ENCODE measurements at places on chromosomes 6 and 20.
A peak's percentile ranks its signal among the peaks of the same experiment; 100 is the strongest.

GRCh38 chr6:163416557-163417253 is 2.2 kb downstream of the QKI start:
- no peak for DNase-seq

- no peak for DNase-seq
Measured at GRCh38 chr20:10611357-10611756, 62.4 kb downstream of the JAG1 start.

GRCh38 chr6:2171728-2172127 is 73.7 kb downstream of the GMDS start:
- no peak for DNase-seq

- no peak for DNase-seq
Measured at GRCh38 chr6:1820714-1821113, 211.0 kb downstream of the FOXC1 start.

GRCh38 chr20:49445176-49445575 is 37.3 kb downstream of the KCNB1 start:
- no peak for DNase-seq

DNA sequence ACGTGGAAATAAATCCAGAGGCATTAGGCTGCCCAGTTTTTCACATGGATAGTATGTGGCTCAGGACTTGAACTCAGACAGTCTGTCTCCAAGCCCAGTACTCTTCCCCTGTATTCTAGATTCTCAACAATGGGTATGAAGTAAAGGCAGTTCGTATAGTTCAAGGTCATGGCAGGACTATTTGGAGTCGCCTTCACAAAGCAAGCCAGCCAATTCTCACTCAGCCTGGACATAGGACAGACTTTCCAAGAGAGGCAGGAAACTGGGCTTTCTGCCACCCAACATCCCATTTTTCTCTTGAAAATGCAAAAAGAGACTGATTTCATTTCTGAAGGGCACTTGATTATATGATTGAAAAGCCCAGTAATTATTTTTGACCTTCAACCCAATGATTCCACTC is 111.0 kb downstream of the EDN1 start:
- no peak for DNase-seq

- DNase-seq, result no peak
Measured at GRCh38 chr20:58842276-58842675, 8.4 kb downstream of the GNAS-AS1 start.

DNA sequence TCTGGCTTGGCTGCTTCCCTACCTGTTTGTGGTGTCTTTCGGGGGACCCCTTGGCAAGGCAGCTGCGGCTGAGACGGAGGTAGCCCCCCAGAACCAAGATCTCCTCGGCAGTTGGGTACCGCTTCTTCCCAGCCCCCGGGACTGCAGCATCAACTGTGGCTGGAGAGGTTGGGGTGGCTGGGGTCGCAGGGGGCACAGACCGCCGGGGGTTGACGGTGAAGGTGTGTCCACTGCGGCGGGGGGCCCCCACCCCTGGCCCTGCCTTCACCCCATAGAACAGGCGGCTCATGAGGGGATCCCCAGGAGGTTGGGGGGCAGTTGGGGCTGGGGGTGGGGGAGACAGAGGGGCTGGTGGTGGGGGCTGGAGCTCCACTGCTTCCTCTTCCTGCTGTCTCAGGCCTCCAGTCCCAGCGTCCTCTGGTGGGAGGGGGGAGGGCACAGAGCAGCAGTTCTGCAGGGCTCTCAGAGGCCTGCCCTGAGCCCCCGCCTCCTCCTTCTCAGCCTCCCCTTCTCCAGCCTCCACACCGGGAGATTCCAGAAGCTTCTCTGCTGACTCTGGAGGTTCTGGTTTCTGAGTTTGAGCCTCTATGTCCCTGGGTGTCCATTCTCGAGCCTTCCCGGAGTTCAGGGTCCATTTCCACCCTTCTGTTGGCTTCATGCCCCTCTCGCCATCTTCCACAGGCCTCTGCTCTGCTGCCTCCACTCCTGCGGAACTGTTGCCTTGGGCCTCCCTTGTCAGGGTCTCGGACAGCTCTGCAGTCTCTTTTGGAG is 1.9 kb downstream of the PPP1R18 start:
- no peak for DNase-seq

- DNase-seq, result no peak
Measured at GRCh38 chr6:158543606-158544185, 16.2 kb upstream of the TMEM181 start.

- DNase-seq, result no peak
Measured at GRCh38 chr20:22004946-22005345, 299.5 kb downstream of the PAX1 start.

GRCh38 chr6:62998022-62998421 is 213.2 kb upstream of the FKBP1C start:
- DNase-seq, result no peak

DNA sequence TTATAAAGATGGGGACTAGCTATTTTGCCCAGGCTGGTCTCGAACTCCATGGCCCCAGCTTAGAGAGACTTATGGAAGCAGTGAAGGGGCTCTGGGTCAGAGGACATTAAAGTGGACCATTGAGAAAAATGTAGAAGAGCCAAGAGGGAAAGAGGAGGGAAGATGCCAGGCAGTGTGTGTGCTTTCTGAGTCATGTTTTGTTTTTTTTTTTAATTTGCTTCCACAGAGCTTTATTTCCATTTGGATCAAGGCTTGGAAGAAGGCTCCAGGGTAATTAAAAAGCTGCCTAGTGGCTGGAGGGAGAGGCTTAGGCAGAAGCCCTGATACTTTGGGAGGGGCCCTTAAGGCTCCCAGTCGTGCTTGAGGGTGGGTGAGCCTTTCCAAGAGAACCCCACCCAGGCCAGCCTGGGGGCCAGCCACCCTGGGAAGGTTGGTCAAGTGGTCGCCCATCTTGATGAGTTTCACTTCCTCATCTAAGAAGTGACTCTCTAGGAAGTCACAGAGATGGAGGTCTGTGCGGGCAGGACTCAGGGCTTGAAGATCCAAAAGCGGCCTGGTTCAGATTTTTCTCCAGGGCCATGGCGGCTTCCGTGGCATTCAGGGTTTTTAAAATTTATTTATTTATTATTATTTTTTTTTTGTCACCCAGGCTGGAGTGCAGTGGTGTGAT is 3.0 kb upstream of the ZNF335 start:
- no peak for DNase-seq

GRCh38 chr6:12009876-12010634 is 2.1 kb upstream of the HIVEP1 start:
- DNase-seq, result peak; percentile 54

- DNase-seq, result no peak
Measured at GRCh38 chr20:24275946-24276705, 193.3 kb upstream of the SYNDIG1 start.

DNA sequence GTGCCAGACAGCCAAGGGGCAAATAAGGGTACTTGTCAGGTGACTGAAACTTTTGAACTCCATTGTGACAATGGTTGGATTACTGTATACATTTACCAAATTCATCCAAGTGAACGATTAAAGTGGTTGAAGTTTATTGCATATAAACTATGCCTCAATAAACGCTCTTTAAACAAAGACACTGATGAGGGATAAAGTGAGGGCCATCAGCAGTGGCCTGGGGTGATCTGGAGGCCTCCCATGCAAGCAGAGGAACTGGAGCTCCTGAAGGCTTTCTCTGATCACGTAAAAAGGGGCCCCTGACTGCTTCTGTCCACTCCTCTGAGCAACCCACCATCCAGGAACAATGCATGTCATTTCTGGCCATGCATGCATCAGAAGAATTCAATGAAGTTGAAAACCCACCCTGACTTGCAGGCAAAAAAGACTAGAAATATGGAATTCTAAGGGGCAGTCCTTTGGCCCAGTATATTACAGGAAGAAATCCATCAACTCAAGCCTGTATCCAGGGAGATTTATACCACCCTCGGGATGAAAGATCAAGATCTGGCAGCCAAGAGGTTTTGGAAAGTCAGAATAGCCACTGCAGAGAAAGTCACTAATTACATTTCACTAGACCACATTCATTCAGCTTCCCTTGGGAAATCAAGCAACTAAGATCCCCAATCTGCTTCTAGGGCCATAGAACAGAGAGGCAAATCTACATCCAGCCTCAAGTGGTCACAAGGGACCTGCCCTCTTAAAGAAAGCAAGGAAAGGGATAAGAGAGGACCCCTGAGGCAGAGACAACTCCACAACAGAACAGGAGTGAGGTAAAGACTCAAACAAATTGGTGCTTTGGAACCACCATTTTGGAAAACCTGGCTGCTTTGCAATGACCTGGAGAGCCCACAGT is 31.7 kb upstream of the RAB22A start:
- no peak for DNase-seq

- no peak for DNase-seq
Measured at GRCh38 chr20:23042270-23042669, 7.2 kb downstream of the SSTR4 start.

DNA sequence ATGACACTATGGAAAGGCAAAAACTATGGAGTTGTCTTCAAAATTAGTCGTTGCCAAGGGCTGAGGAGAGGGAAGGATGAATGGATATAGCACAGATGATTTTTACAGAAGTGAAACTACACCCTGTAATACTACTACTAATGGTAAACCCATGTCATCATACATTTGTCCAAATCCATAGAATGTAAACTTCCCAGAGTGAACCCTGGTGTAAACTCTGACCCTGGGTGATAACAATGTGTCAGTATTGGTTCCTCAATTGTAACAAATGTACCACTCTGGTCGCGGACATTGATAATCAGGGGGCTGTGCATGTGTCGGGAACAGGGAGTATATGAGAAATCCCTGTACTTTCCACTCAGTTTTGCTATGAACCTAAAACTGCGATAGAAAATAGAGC is 72.2 kb downstream of the CNBD2 start:
- DNase-seq, result no peak

DNA sequence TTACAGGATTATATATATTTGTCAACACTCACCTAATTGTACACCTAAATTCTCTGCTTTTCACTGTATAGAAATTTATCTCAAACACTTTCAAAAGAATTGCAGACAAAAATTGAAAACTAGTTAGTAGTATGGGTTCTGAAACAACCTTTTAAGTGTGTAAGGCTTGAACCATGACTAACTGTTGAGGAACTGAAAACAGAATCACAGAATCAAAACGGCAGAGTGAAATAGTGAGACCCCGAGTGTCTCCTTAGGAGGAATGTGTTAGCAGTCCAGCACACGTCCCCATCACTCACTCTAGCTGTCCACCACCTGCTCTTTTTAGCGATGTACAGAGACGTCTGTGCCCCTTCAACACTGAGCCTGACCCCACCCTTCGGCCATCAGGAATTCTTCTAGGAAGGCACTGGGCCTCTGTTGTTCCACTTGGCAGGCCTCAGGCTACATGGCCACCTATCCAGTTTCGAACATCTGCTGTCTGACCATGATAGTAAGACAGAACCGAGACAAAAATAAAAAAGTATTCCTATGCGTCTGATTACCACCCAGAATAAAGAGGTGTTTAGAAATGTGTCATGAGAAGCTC is 227.4 kb downstream of the C6orf118 start:
- no peak for DNase-seq

GRCh38 chr6:154705471-154706113 is 27.6 kb upstream of the SCAF8 start:
- no peak for DNase-seq

- DNase-seq, result no peak
Measured at GRCh38 chr20:49942942-49943341, 6.7 kb downstream of the RNF114 start.

DNA sequence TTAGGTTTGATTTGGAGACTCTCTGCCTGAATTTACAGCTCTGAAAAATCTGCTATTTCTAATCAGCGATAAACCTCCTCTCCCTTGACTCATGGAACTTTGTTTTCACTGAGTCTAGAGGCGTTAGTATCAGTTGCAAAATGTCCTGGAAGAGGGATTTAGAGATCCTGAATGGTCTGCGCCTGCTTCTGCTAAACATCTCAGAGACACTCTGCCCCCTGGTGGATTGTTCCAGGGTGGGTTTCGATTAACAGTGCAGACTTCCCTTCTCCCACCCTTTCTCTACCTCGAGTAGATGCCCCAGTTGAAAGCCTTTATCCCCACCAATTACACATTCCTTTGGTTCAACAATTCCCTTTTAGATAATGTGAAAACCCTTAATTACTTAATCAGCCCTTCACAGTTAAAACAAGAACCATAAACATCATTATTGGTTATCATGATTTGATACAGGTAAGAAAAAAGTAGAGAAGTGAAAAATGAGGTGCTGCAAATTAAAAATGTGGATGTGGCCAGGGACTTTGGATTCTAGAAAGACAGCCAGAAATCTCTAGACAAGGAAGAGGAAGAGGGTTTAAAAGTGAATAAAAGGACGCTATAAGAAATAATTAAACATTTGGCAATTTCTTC is 5.5 kb downstream of the HTR1B start:
- DNase-seq, result peak; percentile 61

GRCh38 chr6:3482869-3483268 is 26.0 kb upstream of the SLC22A23 start:
- no peak for DNase-seq

DNA sequence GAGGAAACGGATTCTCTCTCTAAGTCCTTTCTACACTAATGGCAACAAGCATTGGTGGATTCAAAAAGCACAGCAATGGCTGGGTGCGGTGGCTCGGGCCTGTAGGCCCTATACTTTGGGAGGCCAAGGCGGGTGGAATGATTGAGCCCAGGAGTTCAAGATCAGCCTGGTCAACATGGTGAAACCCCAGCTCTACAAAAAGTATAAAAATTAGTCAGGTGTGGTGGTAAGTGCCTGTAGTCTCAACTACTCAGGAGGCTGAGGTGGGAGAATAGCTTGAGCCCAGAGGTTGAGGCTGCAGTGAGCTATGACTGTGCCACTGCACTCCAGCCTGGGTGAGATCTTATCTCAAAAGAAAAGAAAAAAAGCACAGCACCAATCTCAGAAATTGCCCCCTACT is 19.3 kb downstream of the PAQR8 start:
- no peak for DNase-seq

GRCh38 chr6:158293122-158293521 is 19.1 kb upstream of the TULP4 start:
- DNase-seq, result no peak

DNA sequence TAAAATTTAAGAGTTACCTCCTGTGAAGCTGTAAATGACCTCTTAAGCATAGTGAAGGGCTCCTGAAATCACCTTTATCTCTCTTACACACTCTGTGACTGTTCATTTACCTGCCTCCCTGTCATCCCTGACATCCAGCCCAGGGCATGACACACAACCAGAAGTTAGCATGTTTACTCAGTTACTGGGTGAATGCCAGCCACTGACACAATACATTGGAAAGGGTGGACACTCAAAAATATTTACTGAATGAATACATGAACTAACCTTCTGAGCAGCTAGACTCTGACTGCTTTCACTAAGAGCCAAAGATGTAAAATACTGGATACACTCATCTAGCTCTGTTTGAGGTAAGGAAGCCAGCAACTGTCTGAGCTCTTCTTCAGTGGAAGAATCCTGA is 25.3 kb downstream of the SERAC1 start:
- peak; percentile 70 for DNase-seq

GRCh38 chr20:34850969-34851368 is 21.7 kb downstream of the GGT7 start:
- DNase-seq, result no peak

- no peak for DNase-seq
Measured at GRCh38 chr20:15756002-15756753, 817.1 kb downstream of the KIF16B start.

DNA sequence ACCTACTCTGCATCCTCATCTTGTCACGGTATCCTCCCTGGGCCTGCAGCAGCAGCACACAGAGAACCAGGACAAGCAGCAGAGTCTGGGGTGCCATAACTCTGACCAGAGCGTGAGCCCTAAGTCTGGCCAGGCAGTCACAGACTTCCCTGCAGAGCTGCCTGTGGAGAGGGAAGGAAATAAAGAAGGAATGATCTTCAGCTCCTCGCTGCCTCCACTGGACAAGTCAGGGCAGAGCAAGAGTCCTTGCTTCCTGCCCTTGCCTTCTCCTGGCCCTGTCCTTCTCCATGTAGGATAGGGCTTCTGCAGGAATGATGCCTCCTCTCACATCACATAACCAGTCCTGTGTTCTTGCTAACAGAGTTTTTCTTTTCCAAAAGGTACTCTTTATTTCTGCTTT is 15.9 kb upstream of the WFDC11 start:
- DNase-seq, result no peak
